ENCODE measurements at places on chromosomes 12 and 14.

DNA sequence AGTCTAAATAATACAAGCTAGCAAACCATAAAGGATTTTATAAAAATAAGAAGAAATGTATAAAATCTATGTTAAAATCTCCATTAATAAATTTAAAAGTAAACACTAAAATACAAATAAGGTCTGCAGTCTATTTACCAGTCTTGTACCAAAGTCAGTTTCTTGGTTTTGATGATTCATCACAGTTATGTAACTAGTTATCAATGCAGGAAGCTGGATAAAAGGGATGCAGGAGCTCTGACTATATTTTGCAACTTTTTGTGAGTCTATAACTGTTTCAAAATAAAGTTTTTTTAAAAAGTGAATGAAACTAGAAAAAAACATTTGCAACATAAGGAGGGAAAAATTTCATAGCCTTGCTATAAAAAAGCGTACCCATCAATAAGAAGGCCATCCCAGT lies 151.5 kb downstream of the DERA start:
- no peak for DNase-seq

- no peak for DNase-seq
Measured at GRCh38 chr12:54167500-54167896, 21.3 kb downstream of the SMUG1 start.

- no peak for DNase-seq
Measured at GRCh38 chr12:91110311-91110924, 876 bp downstream of the LUM start.

DNA sequence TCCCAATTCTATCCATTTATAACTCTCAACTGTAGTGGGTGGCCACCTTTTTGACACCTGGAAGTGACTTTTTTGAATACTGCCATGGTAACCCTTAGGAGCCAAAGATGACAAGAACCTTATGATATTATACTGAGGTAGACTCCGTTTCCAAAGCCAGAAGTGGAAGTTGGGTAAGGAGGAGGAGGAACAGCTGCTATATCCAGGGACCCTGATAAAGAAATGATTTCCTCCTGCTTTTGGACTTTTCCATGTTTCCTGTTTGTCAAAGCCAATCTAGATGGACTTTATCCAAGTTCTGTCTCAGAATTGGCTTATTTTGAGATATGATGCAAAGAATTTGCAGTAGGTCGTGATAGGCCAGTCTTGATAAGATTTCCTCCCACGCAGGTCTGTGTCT lies 14.3 kb downstream of the TRIM9 start:
- no peak for DNase-seq

Data from GDM1 (cell line).